RKO (cell line): ENCODE measurements at places on chromosomes 12 and 14.

GRCh38 chr12:30145684-30146032 is 361.9 kb upstream of the TMTC1 start:
- DNase-seq = no peak

DNA sequence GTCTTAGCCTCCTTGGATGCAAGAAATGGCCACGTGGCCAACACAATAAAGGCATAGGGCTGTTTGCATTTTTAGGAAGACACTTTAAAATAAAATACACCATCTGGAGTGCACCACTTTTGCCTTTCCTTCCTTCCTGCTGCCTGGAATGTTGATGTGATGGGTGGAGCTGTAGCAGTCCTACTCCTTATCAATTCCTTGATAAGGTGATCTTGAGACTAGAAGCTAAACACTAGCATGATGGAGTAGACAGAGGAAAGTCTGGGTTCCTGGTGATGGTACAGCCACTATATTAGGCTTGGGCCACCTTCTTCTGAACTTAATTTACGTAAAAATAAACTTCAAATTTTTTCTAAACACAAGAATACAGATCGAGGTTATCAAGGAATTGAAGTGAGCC is 2.9 kb upstream of the GLT1D1 start:
- DNase-seq = no peak

DNA sequence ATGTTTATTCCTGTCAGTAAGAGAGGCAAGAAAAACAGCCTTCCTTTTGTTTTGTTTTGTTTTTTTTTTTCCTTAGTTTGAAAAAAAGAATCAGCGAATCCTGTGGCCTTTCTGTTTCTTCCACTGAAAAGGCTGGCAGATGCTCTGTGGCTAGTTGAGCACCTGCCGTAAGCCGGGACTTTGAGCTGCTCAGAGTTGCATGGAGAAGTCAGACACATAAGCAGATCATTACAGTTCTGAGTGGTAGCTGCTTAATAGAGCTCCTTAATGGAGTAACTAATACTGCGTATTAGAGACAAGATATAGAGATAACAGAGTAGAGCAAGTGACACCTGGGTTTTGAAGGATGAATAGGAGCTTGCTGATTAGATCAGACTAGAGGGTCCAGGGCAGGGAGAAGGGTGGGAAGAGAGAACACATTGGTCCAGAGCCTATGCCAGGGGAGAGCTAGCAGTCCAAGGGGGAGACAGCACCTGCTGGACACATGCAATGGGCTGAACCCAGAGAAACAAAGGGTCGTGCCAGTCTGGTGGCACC is 129.4 kb downstream of the TSPAN9 start:
- no peak for DNase-seq

GRCh38 chr14:64646103-64646502 is 58.1 kb upstream of the PLEKHG3 start:
- DNase-seq = no peak

- no peak for DNase-seq
Observed at GRCh38 chr12:13588574-13588973, 392.0 kb downstream of the EMP1 start.

DNA sequence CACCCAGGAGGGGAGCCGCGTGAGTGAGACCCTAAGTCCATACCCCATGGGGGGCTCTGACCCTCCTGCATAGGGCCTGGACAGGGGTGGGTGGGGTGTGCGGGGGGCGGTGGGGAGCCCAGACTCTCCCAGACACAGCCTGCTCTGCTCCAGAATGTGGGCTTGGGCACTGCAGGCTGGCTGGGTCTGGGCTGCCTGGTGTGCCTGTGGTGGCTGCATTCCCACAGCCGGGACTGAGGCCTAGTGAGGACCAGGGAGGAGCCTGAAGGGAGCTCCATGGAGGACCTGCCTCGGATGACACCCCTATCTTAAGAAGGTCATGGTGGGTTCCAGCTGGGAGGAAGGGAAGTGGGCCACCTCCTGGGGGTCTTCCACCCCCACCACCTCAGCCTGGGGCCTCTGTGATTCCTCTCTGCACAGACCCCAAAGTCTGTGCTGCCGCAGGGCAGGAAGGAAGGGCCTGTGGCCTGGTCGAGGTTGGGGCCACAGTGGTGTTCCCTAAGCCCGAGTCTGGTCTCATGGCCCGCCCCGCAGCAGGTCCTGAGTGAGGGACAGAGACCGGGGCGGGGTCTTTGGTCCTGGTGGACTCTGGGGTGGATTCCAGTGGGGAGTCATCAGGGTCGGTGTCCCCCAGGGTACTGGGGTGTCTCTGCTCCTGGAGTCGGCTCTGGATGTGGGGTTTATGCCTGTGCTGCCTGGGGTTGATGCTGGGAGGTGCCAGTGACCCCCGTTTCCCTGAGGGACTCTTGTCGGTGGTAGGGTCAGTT is 392.3 kb downstream of the TMEM121 start:
- DNase-seq = no peak

GRCh38 chr12:108756421-108756820 is 25.1 kb upstream of the CORO1C start:
- no peak for DNase-seq

- DNase-seq = no peak
Observed at GRCh38 chr14:82365471-82365870, 831.8 kb upstream of the SEL1L start.

DNA sequence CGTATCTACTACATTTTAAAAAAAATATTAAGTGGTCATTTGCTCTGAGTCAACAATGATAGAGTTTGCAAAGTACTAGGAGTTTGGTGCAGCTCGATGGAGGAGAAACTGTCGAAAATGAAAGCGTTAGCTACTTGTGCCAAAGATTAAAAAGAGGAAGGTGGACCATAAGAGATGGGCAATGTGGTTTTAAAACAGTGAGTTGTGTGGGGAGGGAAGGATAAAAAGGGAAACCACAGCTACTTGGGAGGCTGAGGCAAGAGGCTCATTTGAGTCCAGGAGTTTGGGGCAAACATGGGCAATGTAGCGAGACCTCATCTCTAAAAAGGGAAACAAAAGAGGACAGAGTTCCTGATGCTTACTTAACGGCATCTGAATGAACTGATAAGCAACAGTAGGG is 18.2 kb upstream of the STRAP start:
- DNase-seq = no peak

- no peak for DNase-seq
Observed at GRCh38 chr12:23484238-23484637, 465.2 kb downstream of the SOX5 start.

GRCh38 chr14:102998393-102998792 is 59.0 kb downstream of the CDC42BPB start:
- DNase-seq = no peak

GRCh38 chr14:75619548-75619947 is 41.1 kb downstream of the ERG28 start:
- no peak for DNase-seq

DNA sequence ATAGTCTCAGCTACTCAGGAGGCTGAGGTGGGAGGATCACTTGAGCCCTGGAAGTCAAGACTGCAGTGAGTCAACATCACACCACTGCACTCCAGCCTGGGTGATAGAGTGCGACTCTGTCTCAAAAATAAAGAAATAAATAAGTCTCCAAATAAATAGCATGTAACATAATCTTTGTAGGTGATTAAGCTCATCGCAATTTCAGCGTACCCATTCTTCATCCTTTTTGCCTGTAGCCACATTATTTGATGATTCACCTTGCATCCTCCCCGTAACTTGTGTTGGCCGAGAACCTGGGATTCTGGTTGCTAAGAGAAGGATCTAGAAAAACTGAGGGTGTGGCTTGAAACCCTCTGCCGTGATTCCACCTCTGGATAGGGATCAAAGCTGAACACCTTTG is 115.1 kb downstream of the GALC start:
- DNase-seq = no peak

DNA sequence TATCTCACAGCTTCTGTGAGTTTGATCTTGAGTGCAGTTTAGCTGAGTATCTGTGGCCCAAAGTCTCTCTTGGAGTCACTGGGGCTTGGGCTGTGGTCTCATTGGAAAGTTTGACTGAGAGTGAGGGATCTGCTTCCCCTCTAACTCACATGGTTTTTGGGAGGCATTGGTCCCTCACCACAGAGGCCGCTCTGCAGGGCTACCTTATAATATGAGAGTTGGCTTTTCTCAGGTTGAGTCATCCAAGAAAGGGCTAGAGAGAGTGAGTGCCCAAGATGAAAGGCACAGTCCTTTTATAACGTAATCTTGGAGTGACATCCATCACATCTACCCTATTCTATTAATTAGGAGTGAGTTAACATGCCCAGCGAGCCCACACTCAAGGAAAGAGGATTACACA is 175.8 kb downstream of the SLC41A2 start:
- DNase-seq = no peak

- DNase-seq = peak; percentile 31
Observed at GRCh38 chr12:95212586-95212985, 4.7 kb downstream of the FGD6 start.

DNA sequence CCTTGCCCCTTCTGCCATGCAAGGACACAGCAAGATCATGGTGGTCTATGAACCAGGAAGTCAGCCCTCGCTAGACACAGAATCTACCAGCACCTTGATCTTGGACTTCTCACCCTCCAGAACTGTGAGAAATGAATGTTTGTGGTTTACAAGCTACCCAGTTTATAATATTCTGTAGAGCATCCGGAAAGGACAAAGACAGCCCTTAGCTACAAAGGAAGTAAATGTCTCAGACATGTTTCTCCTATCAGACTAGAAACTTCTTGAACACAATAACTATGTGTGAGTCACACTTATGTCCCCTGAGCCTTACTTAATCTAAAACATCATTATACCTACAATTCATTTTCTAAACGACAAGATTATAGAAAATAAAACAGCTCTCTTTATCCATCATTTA is 176.7 kb downstream of the KLHL28 start:
- DNase-seq = no peak

DNA sequence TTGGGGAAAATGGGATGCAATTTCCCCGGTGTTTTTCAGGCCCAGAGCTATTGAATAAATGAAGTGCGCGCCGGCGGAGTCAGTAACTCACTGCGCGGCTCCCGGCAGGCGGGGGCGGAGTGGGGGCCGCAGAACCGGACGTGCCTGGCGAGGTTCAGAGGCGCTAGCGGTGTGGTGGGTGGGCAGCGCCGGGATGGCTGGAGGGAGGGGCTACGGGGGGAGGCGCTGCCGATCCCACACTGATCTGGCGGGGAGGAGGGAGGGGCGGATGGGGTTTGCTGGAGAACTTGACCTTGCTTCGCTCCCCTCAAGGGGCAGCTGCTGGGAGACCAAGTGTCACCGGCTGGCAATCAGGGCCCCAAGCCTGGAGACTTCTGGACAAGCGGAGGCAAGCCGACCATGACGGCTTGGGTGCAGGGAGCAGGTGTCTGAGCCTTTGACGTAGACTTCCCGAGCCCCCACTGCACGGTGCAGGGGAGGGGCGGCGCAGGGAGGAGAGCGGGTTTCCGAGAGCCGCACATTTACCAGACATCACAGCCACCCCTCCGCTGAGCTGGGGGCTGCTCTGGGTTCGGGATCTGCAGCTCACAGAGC is 174.1 kb upstream of the RTL1 start:
- DNase-seq = no peak

DNA sequence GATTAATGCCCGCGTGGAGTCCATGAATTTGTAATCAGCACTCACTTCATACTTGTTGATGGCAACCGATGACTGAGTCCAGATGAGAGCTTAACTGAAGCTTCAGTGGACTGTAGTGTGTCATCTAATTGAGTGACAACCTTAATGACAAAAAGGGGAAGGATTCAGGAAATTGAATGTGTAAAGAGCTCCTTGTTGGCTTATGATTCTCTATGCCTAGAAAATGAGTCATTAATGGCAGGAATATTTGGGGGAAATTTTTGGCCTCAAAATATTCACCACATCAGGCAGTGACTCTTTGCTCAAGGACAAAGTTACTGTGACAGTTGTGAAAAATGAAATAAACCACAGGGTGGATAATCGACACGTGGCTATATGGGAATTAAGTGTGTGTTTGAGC is 55.3 kb upstream of the STON2 start:
- DNase-seq = peak; percentile 27

DNA sequence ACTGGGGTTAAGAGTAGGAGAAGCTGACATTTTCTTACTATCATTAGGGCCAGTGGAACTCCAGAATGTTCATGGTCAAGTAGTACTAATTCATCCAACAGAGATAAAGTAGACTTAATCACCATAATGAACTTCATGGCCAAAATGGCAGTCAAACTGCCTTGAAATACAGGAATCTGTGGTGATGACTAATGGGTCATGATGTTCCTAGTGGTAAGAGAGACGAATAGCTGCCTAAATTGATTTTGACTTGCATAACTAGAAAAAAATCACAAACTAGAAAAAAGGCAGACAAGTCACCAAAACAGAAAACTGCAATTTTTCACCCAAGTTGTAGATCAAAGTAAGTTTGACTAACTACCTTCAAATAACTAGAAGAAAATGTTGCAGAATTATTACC is 138.5 kb downstream of the MGAT4C start:
- DNase-seq = no peak

GRCh38 chr14:106506881-106507305 is 980.5 kb downstream of the TMEM121 start:
- no peak for DNase-seq

- DNase-seq = no peak
Observed at GRCh38 chr12:69500631-69501030, 30.4 kb downstream of the FRS2 start.

- DNase-seq = no peak
Observed at GRCh38 chr12:109557805-109558204, 15.5 kb downstream of the MMAB start.

GRCh38 chr12:14774906-14775635 is 28.2 kb downstream of the WBP11 start:
- peak; percentile 24 for DNase-seq

- DNase-seq = no peak
Observed at GRCh38 chr12:112046003-112046402, 32.8 kb downstream of the ERP29 start.

DNA sequence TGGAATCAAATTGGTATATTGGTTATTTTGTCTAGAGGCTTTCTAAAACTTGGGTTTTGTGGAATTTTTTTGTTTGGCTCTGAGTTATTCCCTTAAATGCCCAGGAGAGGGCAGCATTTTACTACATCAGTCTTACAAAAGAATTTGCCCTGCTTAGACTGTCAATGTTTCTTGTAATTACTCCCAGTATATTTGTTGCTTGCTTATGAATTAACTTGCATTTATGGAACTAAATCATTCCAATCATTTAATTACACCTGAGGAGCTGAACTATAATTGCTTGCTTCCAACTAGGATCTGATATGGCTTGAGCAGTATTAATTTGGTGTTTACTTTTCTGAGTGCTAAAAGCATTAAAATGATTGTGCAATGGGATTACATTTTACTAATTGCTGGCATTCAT is 48.7 kb downstream of the MIPOL1 start:
- peak; percentile 80 for DNase-seq

GRCh38 chr12:127640181-127640886 is 626.6 kb upstream of the TMEM132C start:
- no peak for DNase-seq

GRCh38 chr12:19021646-19022045 is 107.9 kb upstream of the PLEKHA5 start:
- DNase-seq = no peak

GRCh38 chr12:24854908-24855307 is 94.0 kb downstream of the BCAT1 start:
- no peak for DNase-seq

- DNase-seq = no peak
Observed at GRCh38 chr12:93595351-93595750, 22.9 kb downstream of the SOCS2 start.
